ENCODE measurements at places on chromosomes 5 and 9. TPM values are rescaled to one million over a fixed set of nuclear protein-coding genes. Genes with fewer than 3 reads are reported as not detected.

The CER1 gene
- total RNA-seq: not detected

The PCDH1 gene
- total RNA-seq: 18.9 TPM

The GRIN1 gene
- total RNA-seq: not detected

The BTNL8 gene
- not detected for total RNA-seq

The GMCL2 gene
- total RNA-seq: not detected

The SUSD3 gene
- 2.2 TPM for total RNA-seq

The CXCL14 gene
- total RNA-seq: 176 TPM

The LRSAM1 gene
- 23.3 TPM for total RNA-seq

The AGTPBP1 gene
- 36.4 TPM for total RNA-seq

The FNIP1 gene
- total RNA-seq: 90.8 TPM

Data from subcutaneous adipose tissue (tissue), 4 donors.